ENCODE measurements at places on chromosomes 11 and 22.

- DNase-seq = peak; percentile 35
These were observed 24.2 kb downstream of the FBLN1 start for GRCh38 chr22:45526768-45527360.

DNA sequence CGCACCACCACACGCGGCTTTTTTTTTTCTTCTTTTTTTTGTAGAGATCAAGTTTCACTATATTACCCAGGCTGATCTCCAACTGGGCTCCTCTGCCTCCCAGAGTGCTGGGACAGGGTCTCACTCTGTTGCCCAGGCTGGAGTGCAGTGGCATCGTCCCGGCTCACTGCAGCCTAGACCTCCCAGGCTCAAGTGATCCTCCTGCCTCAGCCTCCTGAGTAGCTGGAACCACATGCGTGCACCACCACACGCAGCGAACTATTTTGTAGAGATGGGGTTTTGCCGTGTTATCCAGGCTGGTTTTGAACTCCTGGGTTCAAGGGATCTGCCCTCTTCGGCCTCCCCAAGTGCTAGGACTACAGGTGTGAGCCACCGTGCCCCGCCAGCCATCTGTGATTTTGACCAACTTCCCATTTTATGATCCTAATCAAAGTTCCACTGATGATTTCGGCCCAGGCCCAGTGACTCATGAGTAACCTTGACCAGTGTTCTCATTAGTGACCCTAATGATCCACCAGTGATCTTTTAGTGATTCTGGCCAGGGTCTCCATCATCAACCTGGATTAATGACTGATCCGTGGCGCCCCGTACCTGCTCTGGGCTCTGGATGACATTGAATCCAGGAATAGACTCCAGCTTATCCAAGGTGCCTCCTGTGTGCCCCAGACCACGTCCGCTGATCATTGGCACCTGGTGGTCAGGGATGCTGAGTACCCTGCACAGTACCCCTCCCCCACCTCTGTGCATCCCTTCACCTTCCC lies 1.7 kb downstream of the TYMP start:
- DNase-seq = no peak

- DNase-seq = no peak
These were observed 36.9 kb downstream of the CPT1A start for GRCh38 chr11:68804786-68805185.

DNA sequence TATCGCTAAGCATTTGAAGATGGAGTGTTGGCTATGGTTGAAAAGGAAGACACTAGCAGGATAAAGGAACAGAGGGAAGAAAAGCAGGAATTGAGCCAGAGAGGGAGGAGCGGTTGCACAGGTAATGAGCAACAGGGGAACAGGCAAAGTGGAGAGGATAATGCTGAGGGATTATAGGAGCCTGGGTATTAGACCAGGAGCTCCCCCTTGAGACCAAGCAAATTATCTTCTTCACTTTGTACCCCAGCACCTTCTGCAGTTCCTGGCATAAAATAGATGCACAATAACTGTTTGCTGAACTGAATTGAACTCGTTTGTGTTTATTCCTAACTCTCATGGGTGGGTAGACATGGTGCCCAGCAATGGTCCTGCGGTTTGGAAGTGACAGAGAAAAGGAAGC lies 54.6 kb upstream of the OR5P2 start:
- no peak for DNase-seq

- no peak for DNase-seq
These were observed 83.1 kb downstream of the PTPRJ start for GRCh38 chr11:48063424-48063978.

DNA sequence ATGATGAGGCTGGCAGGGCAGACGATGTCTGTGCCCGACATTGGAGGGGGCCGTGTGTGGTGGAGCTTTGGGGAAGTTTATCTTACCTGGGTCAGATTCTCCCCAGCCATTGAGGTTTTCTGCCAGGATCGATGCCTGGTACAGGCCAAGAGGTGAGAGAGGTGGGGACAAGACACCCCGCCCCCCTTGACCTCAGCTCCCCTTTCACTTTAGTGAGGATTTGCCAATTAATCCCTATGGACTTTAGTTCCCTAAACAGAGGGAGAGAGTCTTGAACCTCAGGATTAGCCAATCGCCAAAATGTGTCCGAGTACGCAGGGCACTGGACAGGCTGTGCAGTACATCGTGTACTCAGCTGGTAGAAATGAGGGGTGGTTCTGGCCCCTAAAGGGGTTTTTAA lies 541 bp downstream of the HORMAD2 start:
- DNase-seq = no peak

DNA sequence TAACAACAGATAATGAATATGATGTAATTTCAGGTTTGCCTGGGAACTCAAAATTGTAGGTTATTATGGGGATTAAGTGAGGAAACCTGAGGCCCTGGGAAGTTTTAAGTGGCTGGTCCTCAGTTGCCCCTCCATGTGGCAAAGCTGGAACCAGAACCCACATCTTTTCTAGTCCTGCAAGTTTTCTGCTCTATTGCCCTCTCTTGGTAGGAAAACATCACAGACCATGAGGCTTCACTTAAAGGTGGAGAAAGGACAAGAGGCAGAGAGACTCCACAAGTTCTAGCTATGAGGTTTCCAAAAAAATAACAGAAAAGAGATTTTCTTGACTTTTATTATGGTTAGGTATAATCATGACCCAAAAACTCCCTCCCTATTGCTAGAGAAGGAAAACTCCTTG lies 115.5 kb upstream of the DDI1 start:
- no peak for DNase-seq

DNA sequence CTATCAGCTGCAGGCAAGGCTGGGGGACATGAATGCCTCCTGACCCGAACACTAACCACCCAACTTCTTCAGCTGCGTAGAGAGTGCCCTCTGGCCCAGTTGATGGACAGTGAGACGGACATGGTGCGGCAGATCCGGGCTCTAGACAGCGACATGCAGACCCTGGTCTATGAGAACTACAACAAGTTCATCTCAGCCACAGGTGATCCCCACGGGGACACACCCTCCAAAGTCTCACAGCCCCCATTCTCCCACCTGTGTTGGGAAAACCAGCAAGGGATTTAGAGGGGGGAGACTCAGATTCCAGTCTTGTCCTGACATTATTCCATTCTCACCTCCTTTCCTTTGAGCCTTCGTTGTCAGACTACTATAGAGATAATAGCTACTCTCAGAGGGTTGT lies 912 bp downstream of the VPS51 start:
- no peak for DNase-seq

GRCh38 chr11:93198215-93198845 lies 539 bp upstream of the SLC36A4 start:
- no peak for DNase-seq

- no peak for DNase-seq
These were observed 2.4 kb upstream of the TNNT3 start for GRCh38 chr11:1916986-1917522.

- DNase-seq = no peak
These were observed 25.5 kb upstream of the CTSC start for GRCh38 chr11:88363004-88363403.

DNA sequence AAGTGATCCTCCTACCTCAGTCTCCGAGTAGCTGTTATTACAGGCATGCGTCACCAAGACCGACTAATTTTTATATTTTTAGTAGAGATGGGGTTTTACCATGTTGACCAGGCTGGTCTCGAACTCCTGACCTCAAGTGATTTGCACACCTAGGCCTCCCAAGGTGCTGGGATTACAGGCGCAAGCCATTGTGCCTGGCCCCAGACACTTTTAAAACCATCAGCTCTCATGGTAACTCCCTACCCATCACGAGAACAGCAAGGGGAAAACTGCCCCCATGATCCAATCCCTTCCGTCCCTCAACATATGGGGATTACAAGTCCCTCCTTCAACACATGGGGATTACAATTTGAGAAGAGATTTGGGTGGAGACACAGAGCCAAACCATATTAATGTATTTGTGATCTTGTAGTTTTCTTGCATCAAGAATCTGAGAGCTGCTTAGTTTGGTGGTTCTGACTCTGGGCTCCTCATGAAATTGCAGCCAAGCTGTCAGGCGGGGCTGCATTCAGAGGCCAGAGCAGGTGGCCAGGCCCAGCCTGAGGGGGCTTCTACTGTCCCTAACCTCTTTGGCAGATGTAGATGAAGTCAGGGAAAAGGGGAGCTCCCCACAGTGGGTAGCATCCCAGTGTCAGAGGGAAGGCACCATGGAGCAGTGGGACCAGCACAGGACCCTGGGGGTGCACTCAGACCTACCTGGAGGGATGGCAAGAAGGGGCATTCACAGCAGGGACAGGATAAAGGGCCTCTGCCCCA lies 31.2 kb upstream of the PRAME start:
- no peak for DNase-seq

DNA sequence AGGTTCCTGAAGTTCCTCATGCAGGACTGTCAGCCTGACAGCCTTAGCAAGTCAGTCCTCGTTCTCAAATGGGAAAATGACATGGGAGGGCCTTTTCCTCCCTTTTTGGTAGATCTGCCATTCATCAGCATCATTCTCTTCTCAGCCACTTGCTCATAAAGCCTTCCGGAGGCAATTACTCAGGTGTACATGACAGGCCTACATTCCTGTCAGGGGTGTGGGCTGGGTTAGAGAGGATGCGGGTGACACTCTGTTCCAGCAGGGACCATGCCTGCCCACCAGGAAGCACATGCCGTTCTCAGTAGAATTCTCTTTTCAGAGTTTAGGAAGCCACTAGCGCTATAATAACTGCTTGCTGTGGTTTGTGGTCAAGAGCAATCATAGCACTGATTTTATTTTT lies 24.2 kb upstream of the ANKK1 start:
- DNase-seq = peak; percentile 43

DNA sequence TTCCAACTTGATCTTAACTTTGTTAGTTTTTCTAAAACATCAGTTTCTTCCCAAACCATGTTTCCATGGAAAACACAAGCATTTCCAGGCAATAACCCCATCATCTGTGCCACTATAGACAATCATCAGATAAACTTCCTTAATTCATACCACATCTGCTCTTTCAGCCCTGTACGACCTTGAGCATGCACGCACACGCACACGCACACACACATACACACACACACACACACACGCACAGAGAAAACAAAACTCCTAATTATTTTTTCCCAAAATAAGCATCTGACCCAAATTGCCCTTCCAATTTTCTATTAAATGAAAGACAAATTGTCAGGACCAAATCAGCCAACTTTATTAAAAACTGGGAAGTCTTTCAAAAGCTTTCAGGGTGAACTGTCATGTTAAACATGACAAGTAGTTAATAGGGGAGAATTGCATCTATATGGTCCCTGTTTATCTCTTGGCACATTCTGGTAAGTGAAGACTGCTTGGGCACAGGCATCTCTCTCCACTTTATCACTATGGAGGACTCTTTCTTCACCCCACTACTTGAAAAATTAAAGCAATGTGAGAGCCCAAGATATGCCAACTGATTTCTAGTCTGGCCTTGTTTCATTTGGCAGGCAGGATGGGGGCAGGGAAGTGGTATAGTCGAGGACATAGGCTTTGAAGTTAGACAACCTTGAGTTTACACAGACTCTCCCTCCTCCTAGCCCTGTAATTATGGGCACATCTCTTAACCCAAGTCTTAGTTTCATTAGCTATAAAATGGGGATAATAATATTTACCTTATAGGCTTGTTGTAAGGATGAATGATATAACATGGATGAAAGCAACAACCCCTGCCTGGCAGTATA lies 15.1 kb downstream of the ADM start:
- DNase-seq = no peak

GRCh38 chr11:112797092-112797491 lies 164.1 kb upstream of the NCAM1 start:
- no peak for DNase-seq

- no peak for DNase-seq
These were observed 31.9 kb upstream of the DBX1 start for GRCh38 chr11:20192151-20192550.

DNA sequence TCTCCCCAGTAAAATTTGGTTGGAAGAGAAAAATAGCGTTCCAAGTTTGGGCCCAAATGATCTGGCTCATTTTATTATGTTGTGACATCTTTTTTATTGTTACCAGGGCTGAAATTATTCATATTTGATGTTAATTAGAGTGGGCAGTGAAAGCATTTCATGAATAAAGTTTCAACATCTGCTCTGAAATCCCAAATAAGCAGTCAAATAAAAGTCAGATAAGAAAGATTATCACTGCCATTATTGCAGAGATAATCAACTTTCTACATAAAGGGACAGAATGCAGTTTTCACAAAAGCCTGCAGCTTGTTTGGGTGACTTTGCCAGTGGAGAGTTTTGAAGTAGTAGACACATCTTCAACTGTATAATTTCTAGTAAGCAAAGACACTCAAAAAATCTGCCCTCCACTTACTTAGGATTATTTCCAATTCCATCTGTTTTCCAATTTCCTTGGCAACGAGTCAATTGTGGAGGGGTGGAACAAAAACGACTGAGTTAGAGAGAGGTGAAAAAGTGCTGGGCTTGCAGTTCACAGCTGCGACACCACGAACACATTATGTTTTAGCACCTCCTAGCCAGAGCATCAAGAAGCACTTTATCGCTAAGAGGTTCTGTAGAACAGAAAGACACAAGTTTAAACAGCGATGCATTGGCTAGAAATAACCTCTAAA lies 9.0 kb downstream of the TECTA start:
- DNase-seq = no peak

GRCh38 chr11:67301313-67301921 lies 1.9 kb upstream of the SSH3 start:
- no peak for DNase-seq
